ENCODE measurements at places on chromosomes 4 and X.
A peak's percentile ranks its signal among the peaks of the same experiment; 100 is the strongest.

- no peak for DNase-seq
Measured at GRCh38 chr4:77022560-77023179, 53.1 kb downstream of the CCNI start.

- no peak for DNase-seq
Measured at GRCh38 chr4:119841361-119841760, 212.8 kb upstream of the PDE5A start.

- no peak for DNase-seq
Measured at GRCh38 chrX:153933748-153934147, 1.1 kb downstream of the NAA10 start.

- no peak for DNase-seq
Measured at GRCh38 chr4:24686866-24687692, 102.7 kb upstream of the DHX15 start.

DNA sequence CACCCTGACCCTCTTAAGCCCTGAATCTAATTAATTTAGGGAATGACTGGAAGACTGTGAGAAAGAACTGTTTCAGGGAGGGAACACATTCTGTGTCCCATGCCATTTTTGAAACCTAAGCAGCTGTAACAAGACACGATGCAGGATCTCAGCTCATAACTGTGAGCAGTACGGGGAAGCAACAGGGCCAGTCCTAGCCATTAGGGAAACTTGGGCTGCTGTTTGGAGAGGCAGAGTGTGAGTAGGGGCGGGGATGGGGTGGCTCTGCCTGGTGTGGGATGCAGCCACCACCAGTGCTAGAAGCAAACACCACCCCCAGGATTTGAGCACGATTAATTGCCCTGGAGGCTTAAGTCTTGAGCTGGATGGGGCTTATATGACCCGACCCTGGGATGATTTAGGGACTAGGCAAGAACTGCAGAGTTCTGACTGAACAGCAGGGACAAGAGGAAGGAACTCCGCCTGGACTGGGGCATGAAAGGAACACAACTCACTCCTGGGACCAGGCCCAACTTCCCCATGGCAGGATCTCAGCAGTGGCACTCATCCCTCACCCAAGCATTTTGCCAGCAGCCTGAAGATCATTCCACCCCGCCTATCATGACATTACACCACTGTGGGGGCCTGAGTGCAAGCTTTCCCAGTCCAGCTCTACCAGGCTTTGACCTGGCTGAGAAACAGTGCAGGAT, 43.1 kb downstream of the ATRX start:
- DNase-seq, result no peak

DNA sequence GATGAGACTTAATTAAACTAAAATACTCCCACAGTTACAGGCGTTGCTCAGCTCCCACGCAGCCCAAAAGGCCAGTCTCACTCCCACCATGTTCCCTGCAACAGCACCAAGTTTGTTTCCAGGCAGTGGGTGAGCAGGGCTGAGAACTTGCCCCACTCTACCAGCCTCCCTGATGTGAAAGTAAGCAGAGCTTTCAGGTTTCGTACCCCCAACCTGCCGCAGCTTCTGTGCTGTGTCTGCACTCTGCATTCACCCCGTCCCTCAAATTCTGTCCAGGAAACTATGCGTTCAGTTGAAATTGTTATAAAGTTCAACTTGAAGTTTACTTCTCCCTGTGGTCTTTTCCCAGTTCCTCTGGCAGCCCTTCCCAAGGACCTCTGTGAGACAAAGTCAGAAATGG, 17.2 kb downstream of the GLUD2 start:
- DNase-seq, result no peak

- peak; percentile 78 for DNase-seq
Measured at GRCh38 chr4:1870578-1871443, at the start of gene NSD2. NSD2 (plus strand) TSS chr4:1871393; CDS start chr4:1900655, 29,262 bp downstream.

DNA sequence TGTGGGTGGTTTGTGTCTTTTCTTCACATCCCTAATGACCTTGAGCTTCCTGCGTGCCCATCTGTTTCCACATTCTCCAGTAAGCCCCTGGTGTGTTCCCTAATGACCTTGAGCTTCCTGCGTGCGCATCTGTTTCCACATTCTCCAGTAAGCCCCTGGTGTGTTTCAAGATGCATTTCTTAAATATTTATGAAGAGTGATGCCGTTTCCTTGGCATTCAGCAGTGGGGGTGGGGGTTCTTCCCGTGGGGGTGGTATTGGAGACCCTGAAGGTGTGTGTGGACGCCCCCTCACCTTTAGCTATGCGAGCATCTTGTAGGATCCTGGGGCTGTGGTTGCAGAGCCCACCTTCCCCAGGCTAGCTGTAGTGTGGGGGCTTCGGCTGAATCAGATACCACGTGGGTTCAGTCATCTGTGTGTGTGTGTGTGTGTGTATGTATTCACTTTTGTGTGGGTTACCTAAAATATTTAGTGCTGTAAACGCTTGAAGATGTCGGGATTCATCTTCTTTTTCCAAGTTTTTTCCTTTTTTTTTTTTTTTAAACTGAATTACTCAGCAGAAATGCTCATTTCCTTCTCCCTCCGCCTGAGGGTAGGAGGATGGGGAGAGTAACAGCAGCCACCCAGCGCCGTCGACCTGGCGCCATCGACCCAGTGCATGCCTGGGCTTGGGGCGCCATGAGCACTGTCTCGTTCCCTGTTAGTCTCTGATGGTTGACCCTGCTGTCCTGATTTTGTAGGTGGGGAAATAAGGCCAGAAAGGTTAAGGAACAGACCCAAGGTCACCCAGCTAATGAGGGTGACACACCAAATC, 9.9 kb downstream of the NSG1 start:
- no peak for DNase-seq

DNA sequence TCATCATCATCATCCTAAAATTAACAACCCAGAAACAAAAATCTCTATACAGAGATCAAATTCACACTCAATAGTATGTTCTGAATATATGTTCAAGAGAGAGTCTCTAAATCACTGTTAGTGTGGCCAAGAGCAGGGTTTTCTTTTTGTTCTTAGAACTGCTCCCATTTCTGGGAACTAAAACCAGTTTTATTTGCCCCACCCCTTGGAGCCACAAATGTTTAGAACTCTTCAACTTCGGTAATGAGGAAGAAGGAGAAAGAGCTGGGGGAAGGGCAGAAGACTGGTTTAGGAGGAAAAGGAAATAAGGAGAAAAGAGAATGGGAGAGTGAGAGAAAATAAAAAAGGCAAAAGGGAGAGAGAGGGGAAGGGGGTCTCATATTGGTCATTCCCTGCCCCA, 32.3 kb downstream of the CYBB start:
- no peak for DNase-seq

GRCh38 chr4:38367642-38368174, 296.3 kb upstream of the KLF3 start:
- DNase-seq, result no peak
